K562 (cell line): ENCODE measurements at places on chromosomes 4 and X. TPM values are rescaled to one million over a fixed set of nuclear protein-coding genes. Genes with fewer than 3 reads are reported as not detected.

The TENM3 gene
- not detected in 2 replicates for polyA plus RNA-seq

The BCAP31 gene
- 175 and 176 TPM in 2 replicates for polyA plus RNA-seq

The FHDC1 gene
- polyA plus RNA-seq: 0.03 and 0.16 TPM in 2 replicates

The RNF150 gene
- polyA plus RNA-seq: not detected in 2 replicates

The PASD1 gene
- polyA plus RNA-seq: 11.1 and 11.3 TPM in 2 replicates

The KLB gene
- polyA plus RNA-seq: not detected in 2 replicates

The PAGE2 gene
- polyA plus RNA-seq: 0.22 and 0.77 TPM in 2 replicates

The RENBP gene
- polyA plus RNA-seq: 11.1 and 11.6 TPM in 2 replicates

The GABRA4 gene
- not detected in 2 replicates for polyA plus RNA-seq

The MAGEB4 gene
- not detected in 2 replicates for polyA plus RNA-seq

The CCDC149 gene
- polyA plus RNA-seq: not detected in 2 replicates

The ESX1 gene
- polyA plus RNA-seq: not detected in 2 replicates

The IL21 gene
- polyA plus RNA-seq: not detected in 2 replicates

The WDR17 gene
- polyA plus RNA-seq: not detected in 2 replicates

The GLOD5 gene
- 2.0 and 3.2 TPM in 2 replicates for polyA plus RNA-seq

The SORBS2 gene
- polyA plus RNA-seq: not detected in 2 replicates

The MAGEA11 gene
- not detected in 2 replicates for polyA plus RNA-seq

The TIGD4 gene
- 0.24 and 0.28 TPM in 2 replicates for polyA plus RNA-seq
